ENCODE measurements at places on chromosomes 6 and 20.

DNA sequence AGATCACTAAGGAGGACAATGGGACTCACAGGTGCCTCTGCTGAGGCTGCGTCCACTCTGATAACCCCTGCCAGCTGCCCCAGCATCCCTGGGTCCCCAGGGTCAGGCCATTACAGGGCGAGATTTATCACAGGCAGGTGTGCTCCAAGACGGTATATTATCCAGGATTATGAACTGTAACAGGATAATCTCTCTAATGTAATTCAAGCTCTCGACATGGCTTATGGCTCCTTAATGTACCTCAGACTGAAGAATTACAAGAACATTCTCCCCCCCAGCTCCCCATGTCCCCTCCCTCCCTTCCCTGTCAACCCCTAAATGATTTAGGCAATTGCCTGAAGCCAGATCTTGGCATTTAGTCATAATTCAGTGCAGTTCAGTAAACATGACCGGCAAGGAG lies 86.8 kb downstream of the NCR2 start:
- DNase-seq: no peak

- DNase-seq: no peak
These were observed 9.2 kb downstream of the TP53INP2 start for GRCh38 chr20:34713194-34713943.

GRCh38 chr6:389143-389542 lies 2.4 kb upstream of the IRF4 start:
- no peak for DNase-seq

DNA sequence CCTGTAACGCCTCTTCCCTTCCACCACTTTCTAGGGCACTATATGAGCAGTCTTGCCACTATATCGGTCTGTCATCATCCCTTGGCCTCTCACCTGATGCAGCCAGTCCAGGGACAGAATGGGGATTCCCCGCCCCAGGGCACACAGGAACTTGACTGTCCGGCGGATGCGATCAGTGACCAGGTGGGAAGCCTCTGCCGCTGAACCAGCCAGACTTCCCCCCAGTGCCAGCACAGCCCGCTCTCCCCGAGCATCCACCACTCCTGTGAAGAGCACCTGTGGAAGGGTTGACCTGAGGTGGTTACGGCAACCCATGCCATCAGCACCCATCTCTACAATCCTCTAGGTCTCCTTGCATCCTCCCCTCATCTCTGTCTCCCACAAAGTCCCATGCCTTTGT lies 12.2 kb upstream of the NRM start:
- no peak for DNase-seq

GRCh38 chr6:136161950-136162349 lies 88.2 kb downstream of the MTFR2 start:
- no peak for DNase-seq

DNA sequence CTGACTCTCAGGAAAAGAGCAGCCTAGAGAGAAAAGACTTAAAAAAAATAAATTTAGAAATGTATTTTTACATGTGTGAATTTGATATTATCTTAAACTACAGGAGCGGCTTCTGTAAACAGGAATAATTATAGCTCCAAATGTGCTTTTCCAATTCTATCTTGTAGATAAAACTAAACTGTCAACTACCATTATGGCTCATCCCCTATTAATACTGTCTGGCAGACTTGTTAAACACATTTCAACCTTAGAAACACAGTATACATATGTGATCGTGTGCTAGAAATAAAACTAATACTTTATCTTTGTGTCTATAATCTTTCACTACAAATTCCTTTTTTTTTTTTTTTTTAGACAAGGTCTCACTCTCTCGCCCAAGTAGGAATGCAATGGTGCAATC lies 75.8 kb downstream of the CNKSR3 start:
- DNase-seq: no peak

GRCh38 chr20:11646359-11646758 lies 271.3 kb upstream of the BTBD3 start:
- DNase-seq: no peak

DNA sequence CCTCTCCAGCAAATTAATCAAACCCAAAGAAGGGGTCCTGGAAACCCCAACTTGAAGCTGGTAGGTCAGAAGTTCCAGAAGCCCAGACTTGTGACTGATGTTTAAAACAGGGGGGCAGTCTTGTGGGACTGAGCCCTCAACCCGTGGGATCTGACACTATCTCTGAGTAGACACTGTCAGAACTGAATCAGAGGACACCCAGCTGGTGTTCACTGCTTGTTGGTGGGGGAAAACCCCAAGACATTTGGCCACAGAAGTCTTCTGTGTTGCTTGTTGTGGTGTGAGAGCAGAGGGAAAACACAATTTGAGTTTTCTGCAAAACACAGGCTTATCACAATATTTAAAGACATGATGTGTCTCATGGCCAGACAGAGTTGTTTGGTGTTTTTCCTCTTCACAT lies 29.9 kb downstream of the KIF13A start:
- DNase-seq: no peak

- DNase-seq: no peak
These were observed 17.0 kb upstream of the CLPSL2 start for GRCh38 chr6:35759426-35759825.

DNA sequence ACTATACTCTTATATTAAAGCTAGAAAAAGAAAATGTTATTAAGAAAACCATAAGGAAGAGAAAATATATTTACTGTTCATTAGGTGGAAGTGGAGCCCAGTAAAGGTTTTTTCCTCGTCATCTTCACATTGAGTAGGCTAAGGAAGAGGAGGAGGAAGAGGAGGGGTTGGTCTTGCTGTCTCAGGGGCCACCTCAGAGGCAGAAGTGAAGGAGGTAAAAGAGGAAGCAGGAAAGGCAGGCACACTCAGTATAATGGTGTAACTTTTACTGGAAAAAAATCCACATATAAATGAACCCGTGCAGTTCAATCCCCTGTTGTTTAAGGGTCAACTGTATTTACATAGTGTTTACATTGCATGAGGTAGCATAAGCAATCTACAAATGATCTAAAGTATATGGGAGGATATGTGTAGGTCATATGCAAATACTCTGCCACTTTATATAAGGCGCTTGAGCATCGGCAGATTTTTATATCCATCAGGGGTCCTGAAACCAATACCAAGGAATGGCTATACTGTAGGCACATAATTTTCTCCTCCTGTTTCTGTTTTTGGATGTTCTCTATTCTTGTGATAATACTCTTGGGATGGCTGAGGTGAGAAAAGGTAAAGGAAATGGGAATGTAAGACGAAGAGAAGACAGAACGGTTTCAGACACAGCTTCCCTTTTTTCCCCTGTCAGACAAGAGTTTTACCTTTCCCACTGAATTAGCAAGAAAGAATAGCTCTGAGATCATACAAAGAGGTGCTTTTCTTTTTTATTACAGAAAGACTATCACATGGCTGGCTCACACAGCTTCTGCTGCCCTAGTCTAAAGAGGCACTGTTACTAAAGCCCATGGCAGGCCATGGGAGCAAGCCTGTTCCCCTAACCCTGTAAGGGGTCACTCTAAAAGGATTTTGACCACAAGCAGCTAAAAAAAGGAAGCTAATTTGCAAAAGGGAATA lies 59.9 kb downstream of the NUDT3 start:
- DNase-seq: no peak

DNA sequence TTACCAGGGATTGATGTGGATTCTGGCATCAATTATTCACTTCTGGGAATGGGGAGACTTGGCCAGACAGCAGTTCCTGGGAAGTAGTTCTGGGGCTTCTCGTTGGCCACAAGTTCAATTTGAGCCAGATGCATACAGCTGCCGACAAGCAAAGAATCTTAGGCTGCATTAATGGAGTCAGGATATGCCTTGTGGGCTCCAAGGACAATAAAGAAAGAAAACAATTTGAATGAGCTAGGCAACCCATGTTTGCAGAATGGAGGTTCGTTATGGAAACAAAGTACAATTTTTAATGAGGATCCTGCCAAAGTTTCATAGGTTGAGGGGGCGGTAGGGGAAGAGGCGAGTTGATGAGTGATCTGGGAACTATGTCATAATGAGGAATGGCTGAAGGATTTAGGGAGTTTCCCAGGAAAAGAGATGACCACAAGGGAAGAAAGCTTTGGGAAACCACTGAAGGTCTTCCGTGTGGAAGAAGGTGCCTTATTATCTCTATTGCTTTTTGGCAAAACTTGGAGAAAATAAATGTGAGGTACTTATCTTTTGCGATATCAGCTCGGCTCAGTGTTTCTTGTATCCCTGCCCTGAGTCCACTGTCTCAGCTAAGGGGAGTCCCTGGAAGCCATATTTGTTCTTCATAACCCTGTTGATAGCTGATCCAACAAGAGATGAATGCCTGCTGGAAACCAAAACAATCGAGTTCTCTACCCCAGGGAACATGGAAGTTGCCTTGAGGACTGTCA lies 181.0 kb upstream of the ZNF217 start:
- no peak for DNase-seq

- no peak for DNase-seq
These were observed 294.6 kb upstream of the ZNF337 start for GRCh38 chr20:25991051-25991755.

DNA sequence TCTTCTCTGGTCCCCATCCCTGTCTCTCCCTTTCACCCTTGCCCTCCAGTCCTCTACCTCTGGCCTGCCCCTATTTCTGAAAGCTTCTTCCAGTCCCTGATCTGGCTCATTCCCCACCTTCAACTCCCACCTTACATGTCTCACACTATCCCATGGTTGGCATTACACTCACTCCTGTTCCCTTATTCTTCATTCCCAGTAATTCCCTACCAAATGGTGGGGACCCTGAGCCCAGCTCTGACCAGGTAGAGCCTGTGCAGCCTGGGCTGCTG lies 6.4 kb downstream of the TP53INP2 start:
- no peak for DNase-seq

DNA sequence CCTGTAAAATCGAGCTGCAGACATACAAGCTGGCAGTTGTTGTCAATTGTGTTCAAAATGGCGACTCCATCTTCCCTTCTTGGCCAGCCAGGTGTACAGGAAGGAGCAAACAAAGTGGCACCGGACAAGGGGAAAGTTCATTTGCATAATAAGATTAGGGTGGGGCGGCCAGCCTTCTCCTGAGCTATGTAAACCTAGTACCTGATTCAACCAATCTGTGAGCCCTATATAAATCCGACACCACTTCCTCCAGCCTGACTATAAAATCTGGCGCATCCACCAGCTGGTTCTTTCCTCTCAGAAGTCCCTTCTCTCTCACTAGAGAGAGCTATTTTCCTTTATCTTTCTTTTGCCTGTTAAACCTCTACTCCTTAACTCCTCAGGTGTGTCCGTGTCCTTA lies 8.1 kb upstream of the HBS1L start:
- no peak for DNase-seq

- DNase-seq: no peak
These were observed 202.6 kb upstream of the MYLIP start for GRCh38 chr6:15926256-15926655.

Measured in stimulated activated CD8-positive, alpha-beta memory T cell treated with anti-CD3 and anti-CD28 coated beads, Interleukin-7, amount 100 ng/mL, for 24 hours (primary cell).